ENCODE measurements at places on chromosomes 3 and 15.

- no peak for DNase-seq
Measured at GRCh38 chr3:152277198-152277597, 8.5 kb downstream of the MBNL1 start.

GRCh38 chr3:50913260-50913659 lies 238.5 kb downstream of the DOCK3 start:
- no peak for DNase-seq

GRCh38 chr3:107975529-107976201 lies 115.2 kb downstream of the CD47 start:
- DNase-seq, result no peak

- DNase-seq, result no peak
Measured at GRCh38 chr3:129867506-129868124, 25.9 kb downstream of the TMCC1 start.

DNA sequence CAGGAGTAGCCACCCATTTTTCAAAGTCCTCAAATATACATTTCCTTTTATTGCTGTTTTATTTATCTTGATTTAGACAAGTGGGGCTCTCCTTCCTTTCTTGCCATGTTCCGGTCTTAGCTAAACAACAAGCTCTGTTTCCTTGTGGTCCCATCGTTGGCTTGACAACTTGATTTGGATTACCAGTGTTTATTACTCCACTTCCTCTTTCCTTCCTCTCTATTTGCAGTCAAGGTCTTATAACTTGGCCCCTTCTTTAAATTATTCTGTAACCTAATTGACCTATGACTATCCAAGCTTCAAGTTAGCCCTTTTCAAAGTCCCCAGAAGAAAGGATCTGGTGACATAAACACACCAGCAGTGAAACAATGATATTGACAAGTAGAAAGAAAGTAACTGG lies 130.6 kb upstream of the STT3B start:
- no peak for DNase-seq

DNA sequence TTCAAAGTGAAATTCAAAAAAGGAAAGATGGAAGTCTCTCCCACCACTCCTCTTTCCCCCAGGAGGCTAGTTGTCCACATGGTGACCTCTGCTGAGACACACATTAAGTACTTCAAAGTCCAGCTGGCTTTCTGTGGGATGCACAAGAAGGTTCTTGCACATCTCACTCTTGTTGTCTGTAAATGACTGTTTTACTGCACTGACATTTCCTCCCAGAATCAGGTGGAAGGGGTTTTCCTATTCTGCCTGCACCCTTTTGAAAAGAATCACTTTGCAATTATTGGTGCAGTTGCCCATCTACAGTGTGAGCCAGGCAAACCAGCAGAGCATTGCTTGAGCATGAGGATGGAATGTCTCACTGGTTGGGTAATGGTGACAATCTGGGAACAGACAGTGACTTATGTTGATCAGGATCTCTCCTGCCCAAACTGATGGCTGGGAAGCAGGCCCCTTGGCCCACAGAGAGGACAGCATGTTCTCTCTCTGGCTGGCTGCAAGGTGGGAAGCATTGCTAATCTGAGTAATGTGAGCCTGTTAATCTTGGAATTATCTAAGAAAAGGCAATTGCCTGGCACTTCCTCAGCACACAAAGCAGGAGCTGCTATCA lies 347.7 kb upstream of the SATB1 start:
- no peak for DNase-seq

- DNase-seq, result no peak
Measured at GRCh38 chr3:127646501-127647046, 17.6 kb downstream of the PODXL2 start.

GRCh38 chr15:60975952-60976351 lies 253.2 kb downstream of the RORA start:
- no peak for DNase-seq

DNA sequence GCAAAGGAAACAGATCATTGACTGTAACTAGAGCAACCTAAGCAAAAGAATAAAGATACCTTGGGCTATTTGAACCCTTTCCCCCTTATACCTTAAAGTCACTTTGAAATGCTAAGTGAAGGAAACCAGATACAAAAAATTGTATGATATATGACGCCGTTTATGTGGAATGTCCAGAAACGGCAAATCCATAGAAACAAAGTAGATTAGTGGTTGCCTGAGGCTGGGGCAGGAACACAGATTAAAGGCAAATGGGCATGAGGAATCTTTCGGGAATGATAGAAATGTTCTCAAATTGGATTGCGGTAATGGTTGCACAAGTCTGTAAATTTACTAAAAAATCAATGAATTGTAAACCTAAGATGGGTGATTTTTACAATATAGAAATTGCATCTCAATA lies 160.1 kb upstream of the CCDC54 start:
- DNase-seq, result no peak

- DNase-seq, result no peak
Measured at GRCh38 chr3:180420016-180420415, 181.9 kb upstream of the TTC14 start.

GRCh38 chr3:108117241-108117775 lies 26.5 kb upstream of the CD47 start:
- DNase-seq, result no peak

GRCh38 chr3:109241459-109242186 lies 74.7 kb downstream of the DPPA2 start:
- DNase-seq, result no peak

DNA sequence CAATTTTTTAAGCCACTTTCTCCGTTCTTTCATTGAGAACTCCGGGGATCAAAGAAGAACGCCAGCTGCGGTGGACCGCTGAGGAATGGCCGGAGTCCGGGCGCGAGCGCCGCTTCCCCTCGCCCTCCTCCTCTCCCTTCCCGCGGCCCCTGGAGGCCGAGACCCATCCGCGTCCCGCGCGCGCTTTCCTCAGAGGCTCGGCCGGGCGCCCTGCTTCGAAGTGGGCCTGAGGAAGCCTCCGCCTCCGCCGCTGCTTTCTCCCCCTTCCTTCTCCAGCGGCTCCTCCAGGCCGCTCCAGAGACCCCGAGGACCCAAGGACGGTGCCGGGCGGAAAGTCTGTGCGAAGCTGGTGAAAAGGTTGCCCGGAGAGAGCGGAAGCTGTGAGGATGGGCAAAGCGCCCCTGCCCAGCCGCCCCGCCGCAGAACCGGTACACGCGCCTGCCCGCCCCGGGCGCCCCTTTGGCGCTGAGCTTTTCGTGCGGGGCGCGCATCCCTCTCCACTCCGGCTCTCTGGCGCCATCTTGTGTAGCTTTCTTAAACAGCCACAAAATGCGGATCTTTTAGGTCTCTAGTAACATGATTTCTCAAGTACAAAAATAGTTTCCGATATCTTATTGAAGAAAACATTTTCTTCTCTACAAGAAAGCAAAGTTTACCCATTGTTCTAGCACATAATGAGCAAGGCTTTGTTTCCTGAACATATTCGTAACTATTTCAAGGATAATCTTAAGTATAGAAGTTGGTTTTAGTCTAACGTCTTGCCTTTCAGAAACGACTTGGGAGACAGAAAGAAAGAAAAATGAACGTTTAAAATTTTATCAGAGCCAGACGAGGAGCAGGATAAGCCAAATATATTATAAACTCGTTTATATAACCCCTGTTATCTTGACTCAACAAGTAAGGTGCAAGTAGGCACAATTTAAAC lies 59.2 kb upstream of the FAM174B start:
- DNase-seq, result peak; percentile 84

- DNase-seq, result no peak
Measured at GRCh38 chr3:80190051-80190450, 422.3 kb upstream of the ROBO1 start.

DNA sequence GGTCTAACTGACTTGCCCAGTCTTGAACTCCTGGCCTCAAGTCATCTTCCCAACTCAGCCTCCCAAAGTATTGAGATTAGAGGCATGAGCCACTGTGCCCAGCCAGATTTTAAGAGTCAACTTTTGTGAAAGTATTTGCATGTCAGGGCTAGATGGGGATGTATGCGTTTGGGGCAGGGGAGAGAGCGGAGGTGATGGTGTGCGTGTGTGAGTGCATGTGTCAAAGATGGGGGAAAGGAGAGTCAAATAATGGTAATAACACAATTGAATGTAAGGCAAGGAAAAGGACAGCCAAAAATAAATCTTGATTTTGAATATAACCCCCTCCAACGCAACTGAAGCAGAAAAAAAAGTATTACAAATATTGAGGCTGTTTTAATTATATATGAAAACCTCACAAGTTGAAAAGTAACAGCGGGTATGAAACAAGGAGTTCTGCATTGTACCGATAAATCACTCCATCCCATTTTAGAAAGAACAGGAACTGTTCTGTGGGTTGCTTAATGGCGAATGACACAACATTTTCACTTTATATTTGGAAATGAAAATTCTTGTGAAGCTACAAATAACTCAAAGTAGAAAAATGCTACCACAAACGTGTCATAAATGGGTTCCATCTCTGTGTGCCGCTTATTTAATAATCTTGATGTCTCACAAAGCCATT lies 29.9 kb upstream of the LDHAL6B start:
- no peak for DNase-seq

DNA sequence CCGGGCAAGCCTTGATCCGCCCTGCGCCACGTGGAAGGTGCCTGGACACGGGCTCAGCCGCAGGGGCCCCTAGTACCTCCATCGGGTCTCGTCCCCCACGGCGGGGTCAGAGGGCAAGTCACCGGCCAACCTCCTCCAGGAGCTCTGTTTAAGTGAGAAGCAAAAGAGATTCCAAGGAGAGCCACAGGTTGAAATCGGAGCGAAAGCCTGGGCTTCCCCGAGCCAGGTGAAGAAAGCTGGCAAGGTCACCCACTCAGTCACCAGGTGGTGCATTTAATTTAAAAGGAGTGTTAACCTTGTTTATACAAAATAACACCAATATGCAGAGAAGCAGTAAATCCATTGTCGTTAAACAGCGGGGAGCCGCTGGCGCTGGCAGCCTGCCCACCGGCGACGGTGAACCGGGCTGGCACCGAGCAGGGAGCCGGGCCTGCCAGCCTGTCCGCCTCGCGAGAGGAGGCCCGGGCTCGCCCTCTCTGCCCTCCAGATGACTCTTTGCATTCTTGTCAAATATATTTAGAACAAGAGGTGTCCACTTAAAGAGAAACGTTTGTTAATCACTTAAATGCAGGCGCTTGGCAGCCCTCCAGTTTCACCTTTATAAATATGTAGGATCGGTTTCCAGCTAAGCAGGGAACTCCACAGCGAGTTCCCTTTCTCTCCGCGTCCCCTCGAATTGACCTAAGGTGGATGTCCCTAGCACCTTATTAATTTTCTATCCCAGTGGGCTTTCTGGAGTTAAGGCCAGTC lies 277.3 kb upstream of the NR2F2 start:
- DNase-seq, result peak; percentile 22

DNA sequence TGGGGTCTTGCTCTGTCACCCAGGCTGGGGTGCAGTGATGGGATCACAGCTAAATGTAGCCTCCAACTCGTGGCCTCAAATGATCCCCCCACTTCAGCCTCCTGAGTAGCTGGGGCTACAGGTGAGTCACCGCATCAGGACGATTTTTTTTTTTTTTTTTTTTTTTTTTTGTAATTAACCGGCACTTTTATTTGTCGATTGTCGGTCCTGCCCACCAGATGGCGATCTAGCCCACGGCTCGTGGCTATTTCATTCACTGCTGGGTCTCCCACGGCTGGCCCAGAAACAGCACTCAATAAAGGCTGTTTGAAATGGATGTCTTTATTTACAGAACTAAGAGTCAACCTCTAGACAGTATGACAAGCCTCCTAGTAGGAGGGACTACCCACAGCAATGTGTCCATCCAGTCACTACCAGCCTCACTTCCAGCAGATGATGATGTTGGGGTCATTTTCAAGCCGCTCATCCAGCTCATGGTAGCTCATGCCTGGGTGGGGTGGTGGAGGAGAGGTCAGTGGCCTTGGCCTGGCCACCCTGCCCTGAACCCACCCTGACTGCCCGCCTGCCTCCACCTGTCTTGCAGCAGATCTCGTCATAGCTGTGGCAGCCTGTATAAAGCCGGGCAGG lies 1.8 kb upstream of the ZMYND10 start:
- DNase-seq, result peak; percentile 68

DNA sequence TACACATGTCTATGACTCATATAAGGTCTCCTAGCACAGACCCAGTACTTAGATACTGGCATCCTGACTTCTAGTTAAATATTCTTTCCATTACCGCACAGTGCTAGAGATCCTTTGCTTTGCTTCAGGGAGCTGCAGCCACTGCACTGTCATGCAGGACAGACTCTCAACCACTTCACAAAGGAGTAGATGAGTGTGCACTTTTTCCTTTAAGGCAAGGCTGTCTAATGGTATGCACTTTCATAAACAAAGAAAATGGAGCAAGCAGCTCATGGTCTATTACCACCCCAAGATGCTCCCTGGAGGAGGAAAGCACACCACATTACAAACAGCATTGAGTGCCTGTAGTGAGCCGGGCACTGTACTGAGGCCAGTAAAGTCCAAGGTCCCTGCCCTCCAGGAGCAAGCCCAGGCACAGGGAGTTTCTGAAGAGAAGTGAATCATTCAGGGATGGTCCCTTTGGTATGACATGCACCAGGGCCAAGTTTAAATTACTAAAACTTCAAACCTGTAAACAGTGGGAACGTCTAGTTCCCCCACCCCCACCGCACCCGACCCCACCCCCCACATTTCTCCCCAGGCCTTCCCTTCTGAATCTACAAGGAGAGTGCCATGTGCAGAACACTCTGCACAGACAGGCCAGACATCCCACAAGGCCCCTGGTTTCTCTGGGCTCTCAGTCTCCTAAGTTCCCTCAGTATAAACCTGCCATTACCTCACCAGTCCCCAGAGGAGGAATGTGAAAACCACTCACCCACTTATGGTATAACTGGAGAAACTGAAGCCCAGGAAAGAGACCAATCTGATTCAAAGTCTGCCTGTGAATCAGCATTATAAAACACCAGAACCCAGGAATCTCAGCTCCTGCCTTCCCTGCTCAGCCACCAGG lies 107.8 kb upstream of the BCL6 start:
- DNase-seq, result no peak

- no peak for DNase-seq
Measured at GRCh38 chr3:10515884-10516495, 10.6 kb upstream of the ATP2B2 start.

GRCh38 chr3:120875989-120876388 lies 32.0 kb upstream of the STXBP5L start:
- no peak for DNase-seq

DNA sequence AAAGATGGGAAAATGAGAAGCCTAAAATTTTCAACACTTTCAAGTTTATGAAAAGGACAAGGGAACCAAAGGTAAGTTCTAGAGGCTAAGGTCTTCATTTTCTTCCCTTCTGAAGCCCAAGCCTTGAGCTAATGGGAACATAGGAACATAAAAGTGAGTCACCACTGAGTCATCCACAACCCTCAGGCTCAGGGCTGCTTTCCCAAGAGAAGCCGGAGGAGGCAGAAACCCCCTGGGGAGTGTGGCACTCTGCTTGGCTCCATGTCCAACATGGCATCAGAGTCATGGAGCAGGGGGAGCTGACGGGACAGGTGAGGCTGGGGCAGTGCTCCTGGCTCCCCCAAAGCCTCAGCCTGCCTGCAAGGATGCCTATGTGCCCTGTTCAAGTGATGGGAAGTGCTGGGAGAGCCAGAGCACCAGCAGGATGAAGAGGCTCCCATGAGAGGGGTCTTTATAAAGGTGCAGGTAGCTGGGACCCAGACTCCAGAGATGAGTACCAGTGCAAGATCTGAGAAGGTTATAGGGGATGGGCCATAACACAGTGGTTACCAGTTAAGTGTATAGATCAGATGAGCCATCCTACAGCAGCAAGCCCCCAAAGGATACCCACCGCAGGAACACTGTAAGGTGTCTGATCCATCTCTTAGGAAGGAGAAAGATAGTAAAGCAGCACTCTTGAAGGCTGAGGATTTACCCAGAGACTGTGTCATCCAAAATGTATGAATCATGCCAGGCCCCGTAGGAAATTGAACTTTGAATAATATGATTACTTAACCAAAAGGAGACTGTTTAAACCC lies 31.8 kb upstream of the RYR3 start:
- DNase-seq, result no peak

- no peak for DNase-seq
Measured at GRCh38 chr3:76353683-76354082, 568.3 kb upstream of the ZNF717 start.

Data from endothelial cell (in vitro differentiated cells).